ENCODE measurements at places on chromosomes 1 and 21. TPM values are rescaled to one million over a fixed set of nuclear protein-coding genes. Genes with fewer than 3 reads are reported as not detected.

OR2L13 gene
- 2.6 TPM for total RNA-seq

ASPM gene
- total RNA-seq: 18.3 TPM

PTCH2 gene
- 1.5 TPM for total RNA-seq

EPHA2 gene
- 5.0 TPM for total RNA-seq

URB2 gene
- total RNA-seq: 11.0 TPM

- no peak for DNase-seq
These were observed 762.9 kb downstream of the LTN1 start for GRCh38 chr21:28229814-28230213.

GRCh38 chr1:182770232-182770631 lies 19.3 kb upstream of the NPL start:
- DNase-seq: no peak

GRCh38 chr1:7609311-7609994 lies 161.6 kb upstream of the VAMP3 start:
- no peak for DNase-seq

DNA sequence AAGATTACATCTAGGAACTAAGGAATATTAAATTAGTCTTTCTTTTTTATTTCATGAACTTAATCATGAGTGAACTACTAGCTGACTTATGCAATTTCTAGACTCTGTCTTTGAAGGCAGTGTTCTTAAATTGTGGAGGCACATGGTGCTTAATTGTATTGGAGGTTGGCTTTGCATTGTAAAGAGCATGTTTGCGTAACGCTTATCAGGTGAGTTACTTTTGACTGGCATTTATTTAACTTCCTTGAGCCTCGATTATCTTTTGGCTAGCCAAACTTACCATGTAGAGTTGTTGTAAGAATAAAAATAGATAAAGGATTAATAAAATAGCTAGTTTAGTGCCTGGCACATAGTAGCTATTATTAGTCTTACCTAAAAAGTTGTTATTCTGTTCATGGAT lies 262.4 kb downstream of the PDE4B start:
- no peak for DNase-seq

- DNase-seq: no peak
These were observed 112.0 kb downstream of the LRRC40 start for GRCh38 chr1:70093250-70093975.

All from spinal cord (tissue), 10 donors.